ENCODE measurements at places on chromosomes 16 and 17.

DNA sequence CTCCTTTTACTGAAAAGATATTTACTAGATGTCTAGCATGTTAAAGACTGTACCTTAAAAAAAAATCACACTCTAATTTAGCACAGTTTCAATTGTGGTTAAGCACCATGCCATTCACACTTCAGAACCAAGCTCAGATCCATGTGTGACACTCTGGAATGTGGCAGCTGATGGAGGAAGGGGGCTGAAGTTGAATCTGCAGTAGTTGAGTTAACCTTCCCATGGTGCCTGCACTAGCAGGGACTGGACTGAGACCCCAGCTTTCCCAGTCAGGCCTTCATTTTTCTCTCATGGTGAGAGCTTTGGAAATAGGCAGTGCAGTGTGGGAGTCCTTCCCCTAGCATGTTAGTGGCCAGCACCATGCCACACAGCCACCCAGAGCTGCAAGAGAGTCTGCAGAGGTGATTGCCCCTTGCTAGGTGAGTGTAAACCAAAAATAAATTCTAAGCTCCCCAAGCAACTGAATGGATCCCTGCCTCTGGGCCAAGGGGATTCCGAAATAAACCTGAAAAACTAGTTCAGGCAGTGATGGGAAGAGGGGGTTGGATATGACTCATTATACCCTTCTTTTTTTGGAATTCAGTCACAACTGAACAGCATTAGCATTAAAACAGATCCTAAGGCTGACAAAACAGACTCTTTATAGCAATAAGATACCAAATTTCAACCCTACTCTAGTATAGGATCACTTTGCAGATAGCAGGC, 208.5 kb downstream of the WWOX start:
- DNase-seq, result no peak

DNA sequence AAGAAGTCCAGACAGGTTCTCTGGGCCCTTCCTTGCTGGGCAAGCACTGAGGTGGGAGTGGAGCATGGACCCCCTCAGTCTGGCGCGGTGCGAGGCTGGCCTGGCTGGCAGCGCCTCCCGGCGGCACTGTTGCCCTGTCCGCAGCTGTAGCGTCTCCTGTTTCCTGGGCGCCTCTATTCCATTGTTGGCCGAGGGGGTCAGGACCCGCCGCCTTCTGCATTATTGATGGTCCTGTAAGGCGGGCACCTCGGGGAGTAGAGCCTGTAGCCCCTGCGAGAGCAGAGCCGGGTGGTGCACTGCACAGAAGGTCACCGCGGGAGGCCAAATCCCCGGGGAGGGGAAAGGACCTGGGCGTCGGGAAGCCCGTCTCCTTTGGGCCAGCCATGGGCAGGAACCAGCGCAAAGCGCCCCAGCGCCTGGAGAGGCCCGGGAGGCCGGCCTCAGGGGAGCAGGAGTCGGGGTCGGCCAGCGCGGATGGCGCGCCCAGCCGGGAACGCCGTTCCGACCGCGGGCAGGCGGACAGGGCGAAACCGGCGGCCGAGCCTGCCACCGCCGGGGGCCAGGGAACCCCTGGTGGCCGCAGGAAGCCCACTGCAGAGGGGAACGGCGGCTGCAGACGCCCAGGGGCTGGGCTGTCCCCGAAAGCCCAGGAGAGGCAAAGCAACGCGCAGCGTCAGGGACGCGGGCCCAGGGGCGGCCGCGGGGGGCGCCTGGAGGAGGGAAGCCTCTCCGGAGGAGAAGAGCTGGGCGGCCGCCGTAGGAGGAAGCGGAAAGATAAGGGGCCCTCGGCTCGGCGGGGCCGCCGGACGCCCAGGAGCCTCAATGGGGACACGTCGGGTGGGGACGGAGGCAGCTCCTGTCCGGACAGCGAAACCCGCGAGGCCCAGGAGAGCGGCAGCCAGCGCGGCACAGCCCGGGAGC, at the start of gene MYO15B:
Gene MYO15B (plus strand): TSS at position 126 of the 921 bp plus-strand sequence. CDS start 258 bp downstream, at position 384.
- DNase-seq, result peak; percentile 37

- DNase-seq, result no peak
These were observed 862 bp downstream of the GLTPD2 start for GRCh38 chr17:4789701-4789950.

DNA sequence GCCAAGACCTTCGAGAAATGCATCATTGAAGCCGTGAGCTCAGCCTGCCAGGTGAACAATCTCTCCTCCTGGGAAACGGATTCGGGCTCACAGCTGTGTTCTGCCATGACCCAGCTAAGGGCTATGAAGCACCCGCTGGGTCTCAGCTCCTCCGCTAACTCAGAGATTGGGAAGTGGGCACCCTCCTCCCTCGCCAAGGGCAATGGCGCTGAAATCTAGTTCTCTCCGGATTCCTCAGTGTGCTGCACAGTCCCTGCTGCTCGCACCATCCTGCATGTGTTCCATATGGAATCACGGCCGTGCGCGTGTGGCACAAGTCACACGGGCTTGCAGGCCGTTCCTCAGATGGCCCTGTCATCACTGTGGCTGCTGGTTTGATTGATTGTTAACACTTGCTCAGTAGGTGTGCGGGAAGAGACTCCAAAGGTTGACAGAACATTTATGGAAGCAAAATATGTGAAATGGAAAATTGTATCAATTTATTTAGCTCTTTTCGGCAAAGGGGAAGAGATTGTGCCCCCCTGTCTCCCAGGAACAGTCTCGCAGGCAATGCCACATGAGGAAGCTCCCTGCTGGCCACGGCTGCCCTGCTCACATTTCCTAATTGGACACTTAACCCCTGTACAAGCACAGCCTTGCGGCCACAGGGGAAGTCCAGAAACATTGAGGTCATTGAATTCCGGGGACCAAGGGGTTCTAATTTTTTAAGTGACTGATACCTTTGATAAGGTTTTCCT, 58.8 kb downstream of the RNF213 start:
- no peak for DNase-seq

DNA sequence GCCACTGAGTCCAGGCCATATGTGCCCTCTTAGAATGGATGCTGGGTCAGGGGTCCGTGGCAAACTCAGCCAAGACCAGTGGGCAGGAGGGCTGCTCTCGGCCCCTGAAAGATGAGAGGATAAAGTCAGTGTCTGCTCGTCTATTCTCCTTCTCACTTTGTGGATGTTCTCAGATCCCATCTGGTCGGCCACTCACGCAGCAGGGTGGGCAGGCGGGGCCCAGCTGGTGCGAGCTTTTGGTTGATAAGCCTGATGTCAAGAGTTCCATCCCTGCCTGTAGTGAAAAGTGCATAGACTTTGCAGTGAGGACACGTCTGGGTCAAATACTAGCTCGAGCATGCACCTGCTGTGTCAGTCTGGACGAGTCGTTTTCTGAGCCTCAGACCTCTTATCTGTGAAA, 556.2 kb upstream of the EEF2KMT start:
- no peak for DNase-seq

DNA sequence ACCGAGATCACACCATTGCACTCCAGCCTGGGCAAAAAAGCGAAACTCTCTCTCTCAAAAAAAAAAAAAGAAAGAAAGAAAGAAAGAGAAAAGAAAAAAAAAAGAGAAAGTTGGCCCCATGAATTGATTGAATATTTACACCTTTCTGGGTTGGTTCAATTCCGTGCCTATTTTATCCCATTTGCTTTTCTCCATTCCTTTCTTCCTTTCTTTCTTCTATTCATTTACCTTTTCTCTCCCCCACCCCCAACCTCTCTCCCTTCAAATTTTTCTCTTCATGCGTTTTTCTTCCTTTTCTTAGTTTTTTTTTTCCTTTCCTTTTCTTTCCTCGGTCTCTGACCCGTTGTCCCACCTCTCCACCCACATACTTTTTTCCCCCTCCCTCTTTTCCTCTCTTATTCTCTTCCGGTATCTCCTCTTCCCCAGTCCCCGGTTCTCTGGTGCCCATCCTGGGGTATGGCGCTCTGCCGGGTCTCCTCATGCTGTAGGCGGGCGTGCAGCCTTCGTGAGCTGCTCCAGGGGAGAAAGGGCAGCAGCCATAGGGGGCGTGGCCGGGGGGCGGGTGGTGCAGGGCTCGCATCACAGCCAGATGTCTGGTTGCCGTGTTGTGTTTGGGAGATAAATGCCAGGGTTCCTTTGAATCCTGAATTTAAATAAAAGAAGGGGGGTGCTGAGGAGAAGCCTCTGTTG, 5.3 kb upstream of the COL1A1 start:
- no peak for DNase-seq

- no peak for DNase-seq
These were observed 18.6 kb downstream of the CREBBP start for GRCh38 chr16:3861808-3862451.

DNA sequence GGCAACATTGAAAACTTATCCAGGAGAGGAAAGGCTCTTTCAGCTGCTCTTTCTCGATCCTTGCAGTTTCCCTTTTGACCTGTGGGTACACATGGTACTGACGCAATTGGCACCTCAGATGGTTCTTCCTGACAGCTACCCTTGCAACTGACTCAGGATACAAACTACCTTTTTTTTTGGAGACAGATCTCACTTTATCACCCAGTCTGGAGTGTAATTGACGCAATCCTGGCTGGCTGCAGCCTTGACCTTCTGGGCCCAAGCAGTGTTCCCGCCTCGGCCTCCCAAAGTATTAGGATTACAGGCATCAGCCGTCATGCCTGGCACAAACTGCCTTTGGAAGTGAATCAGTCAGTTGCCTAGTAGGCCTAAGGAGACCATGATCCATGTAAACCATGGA, 607.2 kb downstream of the WWOX start:
- DNase-seq, result no peak

DNA sequence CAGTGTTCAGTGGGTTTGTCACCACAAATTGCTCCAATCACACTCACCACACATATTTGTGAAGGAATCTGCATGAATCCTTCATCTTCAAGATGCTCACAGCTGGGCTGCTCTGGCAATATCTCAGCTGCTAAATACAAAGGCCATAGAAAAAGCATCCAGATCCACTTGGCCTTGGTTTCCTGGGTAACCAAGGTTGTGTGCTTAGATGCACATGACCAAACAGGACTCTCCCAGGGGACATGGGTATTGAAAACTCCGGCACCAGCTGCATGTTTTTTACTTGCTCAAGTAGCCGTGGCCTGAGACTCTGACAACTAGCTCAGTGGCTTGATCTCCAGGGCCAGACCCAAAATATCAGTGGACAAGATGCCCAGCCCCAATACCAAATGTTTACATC, 131.3 kb downstream of the CBLN1 start:
- no peak for DNase-seq

DNA sequence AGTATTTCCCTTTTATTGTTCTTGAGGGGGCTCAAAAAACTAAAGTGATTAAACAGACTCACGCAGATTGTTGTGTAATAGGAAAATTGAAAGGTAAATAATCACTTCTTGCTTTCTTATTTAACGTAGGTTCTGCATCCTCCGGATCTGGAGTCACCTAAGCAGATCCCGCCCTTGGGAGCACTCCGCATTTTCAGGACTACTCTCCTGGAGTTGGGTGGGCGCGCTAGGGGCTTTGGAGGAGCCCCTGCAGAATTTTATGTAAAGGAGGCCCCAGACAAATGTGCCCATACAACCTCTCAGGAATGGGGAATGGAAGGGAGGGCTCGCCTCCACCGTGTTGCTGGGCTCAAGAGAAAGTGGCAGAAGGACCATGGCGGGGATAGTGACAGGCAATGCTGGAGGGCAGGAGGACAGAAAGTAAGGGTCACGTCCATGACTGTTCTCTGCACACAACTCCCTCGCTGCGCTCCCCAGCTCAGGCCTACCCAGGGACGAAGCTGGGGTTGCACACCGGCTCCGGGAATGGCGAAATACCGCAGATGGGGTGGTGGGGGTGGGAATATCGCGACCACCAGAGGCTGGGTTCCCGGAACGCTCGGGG, 8.3 kb downstream of the MT2A start:
- DNase-seq, result no peak

GRCh38 chr16:4664538-4665418, 28.6 kb upstream of the NUDT16L1 start:
- peak; percentile 56 for DNase-seq

DNA sequence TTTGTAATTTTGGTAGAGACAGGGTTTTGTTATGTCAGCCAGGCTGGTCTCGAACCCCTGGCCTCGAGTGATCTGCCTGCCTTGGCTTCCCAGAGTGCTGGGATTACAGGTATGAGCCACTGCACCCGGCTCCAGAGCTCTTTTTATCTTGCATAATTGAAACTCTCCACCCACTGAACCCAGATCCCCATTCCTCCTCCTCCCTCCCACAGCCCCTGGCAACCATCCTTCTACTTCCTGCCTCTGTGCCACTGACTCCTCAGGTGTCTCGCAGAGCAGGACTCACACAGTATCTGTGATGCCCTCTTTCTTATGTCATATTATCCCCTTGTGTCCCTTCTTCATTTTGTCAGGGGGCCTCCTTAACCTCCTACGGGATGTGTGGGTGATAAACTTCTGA, 340.7 kb downstream of the SLC39A11 start:
- DNase-seq, result no peak

DNA sequence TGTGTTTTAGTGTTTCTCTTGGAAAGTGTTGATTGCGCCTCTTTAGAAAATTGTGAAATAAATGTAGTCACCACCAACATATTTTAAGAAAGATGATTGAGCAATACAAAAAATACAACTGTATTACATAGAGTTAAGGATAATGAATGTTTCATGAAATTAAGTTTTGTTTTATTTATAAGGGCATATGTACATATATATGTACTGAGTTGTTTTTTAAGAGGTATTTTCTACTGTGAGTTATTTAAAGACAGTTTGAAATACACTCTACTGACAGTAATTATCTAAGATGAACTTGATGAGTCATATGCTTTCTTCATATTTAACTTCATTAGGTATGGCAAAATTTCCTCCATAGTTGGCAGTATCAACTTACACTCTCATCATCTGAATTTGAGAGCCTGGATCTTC, 411.7 kb downstream of the HS3ST3B1 start:
- DNase-seq, result no peak

- no peak for DNase-seq
These were observed 20.9 kb downstream of the RPTOR start for GRCh38 chr17:80565343-80566053.

DNA sequence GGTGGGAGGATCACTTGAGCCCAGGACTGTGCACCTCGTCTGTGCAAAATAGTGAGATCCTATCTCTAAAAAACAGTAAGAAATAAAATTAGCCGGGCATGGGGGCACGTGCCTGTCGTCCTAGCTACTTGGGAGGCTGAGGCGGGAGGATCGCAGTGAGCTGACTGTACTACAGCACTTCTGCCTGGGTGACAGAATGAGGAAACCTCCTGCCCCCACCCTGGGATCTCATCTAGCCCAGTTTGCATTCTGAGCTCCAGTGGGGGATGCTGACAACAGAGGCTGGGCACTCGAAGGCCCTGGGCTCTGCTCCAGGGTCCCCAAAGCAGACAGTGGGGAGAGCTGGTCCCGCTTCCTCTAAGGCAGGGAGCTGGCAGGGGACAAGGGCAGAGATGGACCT, 7.1 kb downstream of the NAGPA start:
- DNase-seq, result no peak

DNA sequence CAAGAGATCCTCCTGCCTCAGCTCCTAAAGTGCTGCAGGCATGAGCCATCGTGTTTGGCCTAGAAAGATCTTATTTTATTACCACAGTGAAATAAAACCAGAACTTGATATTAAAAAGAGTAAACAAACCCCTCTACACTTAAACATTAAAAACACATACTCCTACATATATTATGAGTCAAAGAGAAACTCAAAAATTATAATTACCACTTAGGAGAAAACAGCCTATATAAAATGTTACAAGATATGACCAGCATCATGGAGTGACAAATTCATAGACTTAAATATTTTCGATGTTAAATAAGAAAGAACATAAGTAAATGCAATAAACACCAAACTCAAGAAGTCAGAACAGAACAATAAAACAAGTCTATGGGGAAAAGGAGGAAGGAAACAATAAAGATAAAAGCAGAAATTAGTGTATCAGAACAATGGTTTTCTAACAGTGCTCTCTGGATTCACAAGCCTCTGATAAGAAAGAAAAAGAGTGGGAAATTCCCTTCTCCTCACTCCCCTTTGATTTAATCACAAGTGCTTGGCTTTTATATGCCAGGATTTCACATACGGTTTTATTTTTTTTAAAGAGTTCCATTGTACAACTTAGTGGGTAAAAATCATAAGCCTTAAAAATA, 23.0 kb downstream of the SKAP1 start:
- no peak for DNase-seq
